Spinal cord (tissue), 10 donors: ENCODE measurements at places on chromosomes 6 and 20.

GRCh38 chr6:99285881-99286280, 63.6 kb downstream of the FAXC start:
- DNase-seq: no peak

- DNase-seq: no peak
These were observed 59.7 kb downstream of the PKIB start for GRCh38 chr6:122669868-122670267.

DNA sequence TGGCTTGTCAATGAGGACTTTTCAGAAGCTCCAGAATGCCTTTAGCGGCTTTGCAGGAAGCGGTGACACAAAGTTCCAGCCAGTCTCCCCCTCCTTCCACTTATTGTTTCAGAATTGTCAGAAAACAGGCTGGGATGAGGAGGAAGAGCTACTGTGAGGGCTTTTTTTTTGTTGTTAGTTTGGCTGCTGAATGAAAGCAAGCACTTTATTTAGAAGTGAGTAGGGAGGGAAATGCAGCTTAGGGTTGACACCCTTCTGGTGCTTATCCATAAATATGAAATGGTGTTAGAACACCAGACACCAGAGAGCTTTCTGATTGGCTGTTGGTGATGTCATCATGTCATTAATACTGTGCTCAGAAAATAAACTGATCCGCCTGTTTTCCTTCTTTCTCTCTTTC, 251.5 kb downstream of the SOX4 start:
- DNase-seq: peak; percentile 95

DNA sequence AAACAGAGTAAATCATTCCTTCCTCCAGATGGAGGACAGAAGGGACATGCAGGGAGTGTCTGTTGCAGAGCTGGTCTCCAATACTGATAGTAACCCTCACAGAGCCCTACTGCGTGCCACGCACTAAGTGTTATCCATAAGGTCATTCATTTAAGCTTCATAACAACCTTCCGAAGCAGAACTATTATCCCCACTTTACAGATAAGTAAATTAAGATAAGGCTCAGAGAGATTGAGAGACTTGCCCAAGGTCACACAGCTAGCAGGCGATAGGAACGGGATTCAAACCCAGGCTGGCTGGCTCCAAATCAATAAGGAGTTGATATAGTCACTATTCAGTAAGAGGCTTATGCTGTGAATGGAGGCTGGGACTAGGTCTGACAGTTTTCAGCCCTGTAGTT, 30.6 kb downstream of the CPNE5 start:
- DNase-seq: no peak

- DNase-seq: no peak
These were observed 168.9 kb downstream of the PDSS2 start for GRCh38 chr6:107290491-107290890.

DNA sequence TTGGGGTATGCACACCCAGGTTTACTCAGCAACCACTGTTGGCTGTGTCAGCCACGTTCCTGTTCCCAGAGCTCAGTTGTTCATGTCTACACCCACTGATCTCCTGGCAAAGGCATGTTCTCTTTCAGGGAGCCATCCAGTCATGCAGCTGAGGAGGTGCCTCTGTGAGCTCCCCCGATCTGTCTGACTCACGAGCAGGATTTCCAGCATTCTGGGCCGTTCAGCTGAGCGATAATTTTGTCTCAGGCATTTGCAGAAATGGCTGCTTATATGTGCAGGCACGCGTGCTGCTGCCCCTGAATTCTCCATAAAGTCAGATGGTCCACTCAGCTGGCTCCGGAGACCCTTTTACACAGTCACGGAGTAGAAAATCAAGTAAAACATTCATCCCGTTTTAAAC, 78.4 kb upstream of the IYD start:
- DNase-seq: no peak

- DNase-seq: no peak
These were observed 159.4 kb upstream of the SULF2 start for GRCh38 chr20:47944682-47945081.

DNA sequence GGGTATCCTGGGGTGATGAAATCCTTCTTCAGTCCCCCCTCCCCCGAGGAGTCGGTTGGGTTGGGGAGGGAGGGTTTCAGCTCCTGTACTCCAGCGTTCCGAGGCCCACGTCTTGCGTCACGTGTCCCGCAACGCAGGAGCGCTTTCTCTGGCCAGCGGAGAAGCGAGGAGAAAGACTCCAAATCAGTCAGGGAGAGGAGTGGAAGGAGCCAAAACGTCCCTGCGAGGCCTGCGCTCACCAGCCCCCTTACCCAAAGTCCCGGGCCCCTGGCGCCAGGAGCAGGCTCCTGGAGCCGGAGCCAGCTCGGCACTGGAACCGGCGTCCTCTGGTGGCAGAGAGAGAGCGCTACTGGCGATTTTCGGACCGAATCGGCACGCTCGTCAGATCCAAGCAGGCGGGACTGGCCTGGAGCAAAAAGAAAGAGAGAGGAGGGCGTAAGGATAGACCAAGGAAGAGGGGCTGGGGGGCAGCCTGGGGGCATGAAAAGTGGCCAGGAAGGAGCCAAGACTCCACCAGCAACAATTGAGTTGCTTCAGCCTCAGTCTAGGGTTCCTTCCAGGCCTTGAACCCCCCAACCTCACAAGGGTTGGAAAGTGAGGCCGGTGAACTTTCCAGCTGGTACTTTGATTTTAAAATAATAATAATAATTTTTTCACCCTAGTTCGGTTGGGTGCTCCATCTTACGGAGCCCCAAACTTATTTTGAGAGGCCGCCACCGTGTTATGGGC, at the start of gene GNAS:
Gene GNAS (plus strand): TSS at position 174 of the 729 bp plus-strand sequence.
- no peak for DNase-seq

DNA sequence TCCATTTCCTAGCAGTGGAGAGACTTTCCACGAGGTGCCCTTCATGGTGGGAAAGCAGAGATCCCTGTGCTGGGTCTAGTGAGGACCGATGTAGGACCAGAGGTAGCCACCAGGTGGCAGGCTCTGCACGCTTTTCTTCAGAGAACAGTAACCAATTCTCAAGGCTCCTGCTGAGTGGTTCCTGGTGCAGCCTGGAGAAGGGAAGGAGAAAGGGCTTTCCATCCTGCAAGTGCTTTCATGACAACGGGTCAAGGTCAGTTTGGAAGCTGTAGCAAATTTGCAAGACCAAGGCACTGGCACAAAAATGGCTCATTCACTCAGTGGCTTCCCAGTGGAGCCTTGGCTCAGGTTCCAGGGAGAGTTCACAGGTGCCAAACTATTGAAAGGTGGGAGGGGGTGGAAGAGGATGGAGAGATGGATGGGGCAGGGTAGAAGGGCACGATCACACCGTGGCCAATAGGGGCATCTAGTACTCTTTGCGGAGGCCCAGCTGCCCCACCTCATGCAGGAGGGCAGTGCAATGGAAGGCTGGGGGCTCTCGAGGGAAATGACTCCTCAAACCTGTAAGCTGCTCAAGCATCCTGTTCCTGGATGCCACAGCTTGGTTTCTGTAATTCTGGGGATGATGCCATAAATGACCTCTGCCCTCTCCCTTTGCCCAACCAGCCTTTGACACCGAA, 25.5 kb upstream of the KCNK16 start:
- DNase-seq: peak; percentile 66

GRCh38 chr20:22559711-22560318, 24.6 kb downstream of the FOXA2 start:
- no peak for DNase-seq

DNA sequence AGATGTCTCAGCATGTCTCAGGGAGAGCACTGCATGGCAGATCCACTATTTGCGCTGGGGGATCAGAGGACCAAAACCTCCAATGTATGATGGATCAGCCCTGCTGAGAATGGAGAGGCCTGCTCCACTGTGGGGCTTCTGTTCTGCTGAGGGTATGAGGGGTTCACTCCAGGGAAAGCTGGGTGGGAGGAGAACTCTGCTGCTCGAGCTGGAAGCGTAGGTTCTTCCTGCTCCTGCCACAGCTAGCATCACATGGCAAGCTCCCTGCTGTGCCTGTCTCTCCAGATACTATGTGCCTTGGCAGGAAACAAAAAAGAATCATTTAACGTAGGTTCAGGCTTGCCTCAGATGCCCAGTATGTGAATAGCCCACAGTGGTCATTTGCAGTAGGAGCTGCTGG, 105.8 kb downstream of the EPM2A start:
- DNase-seq: no peak

DNA sequence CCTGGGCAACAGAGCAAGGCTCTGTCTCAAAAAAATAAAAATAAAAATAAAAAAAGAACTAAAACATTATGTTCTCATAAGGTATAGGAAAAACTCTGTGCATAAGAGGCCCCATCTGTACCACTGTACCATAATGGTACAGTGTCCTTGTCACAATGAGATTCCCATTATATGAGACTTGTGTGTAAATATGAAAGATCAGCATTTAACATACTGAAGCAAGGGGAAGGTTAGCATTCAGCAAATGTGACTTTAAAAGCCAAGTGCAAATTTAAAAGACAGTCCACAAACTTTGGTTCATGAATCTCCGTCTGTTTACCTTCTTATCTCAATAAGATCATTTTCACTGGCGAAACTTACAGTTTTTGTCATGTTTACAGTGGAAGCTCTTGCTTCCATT, 16.2 kb downstream of the DSP start:
- DNase-seq: no peak

GRCh38 chr20:64045346-64046011, 4.0 kb downstream of the SOX18 start:
- no peak for DNase-seq

DNA sequence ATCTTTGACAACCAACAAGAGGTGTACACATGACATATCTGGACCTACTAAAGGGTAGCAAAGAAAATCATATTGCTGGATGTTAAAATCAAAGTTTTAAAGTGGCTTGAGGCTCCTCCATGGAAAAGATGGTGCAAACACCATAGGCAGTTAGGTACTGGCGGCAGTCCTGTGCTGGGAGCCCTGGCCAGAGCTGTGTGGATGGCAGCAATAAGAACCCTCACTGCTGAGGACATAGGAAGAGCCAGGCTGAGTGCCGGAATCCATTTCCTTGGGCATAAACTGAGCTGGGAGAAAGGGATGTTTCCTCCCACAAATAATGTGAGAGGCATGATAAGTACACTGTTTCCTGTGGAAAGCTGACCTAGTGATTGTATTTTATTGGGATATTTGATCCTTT, 89.9 kb downstream of the ARID1B start:
- DNase-seq: no peak

DNA sequence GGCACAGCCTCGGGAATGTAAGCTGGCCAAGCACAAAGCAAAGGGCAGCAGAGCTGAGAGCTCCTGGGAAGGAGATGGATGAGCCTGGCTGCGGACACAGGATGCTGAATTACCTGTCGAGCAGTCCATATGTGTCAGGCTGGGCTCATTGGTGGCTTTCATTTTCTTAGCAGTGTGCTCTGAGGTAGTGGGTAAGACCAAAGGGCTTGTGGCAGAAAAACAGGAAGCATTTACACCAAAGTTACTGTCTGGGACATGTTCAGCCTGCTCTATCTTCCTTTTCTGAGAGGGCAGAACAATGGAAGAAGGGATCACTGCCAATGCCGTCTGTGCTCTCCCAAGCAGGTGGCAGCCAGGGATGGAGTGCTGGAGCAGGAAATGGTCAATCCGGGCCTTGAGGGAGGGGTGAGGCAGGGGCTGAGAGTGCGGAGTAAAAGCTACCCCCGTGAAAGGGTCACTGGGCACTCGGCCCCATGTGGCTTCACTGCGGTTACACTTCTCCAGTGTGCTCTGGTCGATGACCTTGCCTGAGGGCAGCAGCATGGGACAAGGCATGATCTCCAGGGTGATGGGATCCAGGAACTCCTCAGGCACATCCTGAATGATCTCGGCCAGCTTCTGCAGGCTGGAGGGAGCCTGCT, 36.9 kb upstream of the AVP start:
- DNase-seq: no peak

- DNase-seq: no peak
These were observed 1.3 kb downstream of the SLA2 start for GRCh38 chr20:36644706-36645095.

GRCh38 chr6:79441192-79441591, 96.0 kb downstream of the LCA5 start:
- no peak for DNase-seq

GRCh38 chr6:14060971-14061370, 56.6 kb upstream of the CD83 start:
- no peak for DNase-seq

- no peak for DNase-seq
These were observed 25.3 kb downstream of the DUSP22 start for GRCh38 chr6:317448-318144.

DNA sequence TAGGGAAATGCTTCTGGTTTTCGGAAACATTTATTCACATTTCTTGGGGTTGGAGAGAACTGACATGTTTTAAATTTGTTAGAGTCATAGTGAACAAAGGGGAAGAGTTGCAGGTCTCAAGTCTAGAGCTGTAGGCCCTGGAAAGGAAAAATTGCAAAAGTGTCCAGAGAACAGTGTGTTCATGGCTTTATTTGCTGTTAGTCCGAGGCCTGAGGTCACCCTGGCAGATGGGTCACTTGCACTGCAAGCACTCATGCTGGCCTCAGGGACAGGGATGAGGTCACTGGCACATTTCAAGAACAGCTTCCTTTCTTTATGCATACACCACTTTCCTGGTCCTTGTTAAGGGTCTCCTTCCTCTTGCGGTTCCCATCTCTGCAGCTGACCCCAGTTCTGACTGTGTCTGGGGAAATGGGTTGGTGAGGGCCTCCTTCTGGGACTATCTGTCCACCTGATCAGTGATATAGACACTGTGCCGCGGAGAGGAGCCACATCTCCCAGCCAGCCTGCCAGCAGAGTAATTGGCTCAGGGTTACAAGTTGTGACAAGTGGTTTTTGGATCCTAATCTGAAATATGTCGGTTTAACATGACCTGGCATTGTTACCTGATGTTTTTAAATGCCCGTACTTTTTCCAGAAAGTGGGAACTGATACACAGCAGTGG, 194.0 kb downstream of the EYA4 start:
- DNase-seq: no peak

- peak; percentile 48 for DNase-seq
These were observed 10.8 kb downstream of the BACH2 start for GRCh38 chr6:90285611-90286381.

DNA sequence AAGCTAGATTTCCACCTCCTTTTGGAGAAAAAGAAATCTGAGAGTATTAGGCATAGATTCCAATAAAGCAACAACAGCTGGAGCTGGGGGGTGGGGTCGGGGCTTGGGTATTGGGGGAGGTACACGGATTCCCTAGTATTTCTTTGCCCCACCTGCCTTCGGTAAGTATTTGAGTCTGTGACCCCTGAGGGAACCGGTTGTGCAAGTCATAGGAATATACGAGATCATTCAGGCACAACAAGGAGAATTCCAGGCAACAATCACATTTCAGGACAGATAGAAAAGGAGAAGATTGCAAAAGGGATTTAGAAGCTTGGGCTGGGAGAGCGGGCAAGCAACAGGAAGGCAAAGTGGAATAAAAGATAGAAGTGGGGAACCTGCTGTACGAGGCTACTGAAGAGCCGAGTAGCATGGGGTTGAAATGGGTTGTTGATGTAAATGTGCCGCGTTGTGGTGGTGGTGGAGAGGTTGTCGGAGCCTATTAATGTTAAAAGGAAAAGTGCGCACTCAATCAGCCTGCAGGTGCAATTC, 148.9 kb downstream of the BCAS1 start:
- no peak for DNase-seq

DNA sequence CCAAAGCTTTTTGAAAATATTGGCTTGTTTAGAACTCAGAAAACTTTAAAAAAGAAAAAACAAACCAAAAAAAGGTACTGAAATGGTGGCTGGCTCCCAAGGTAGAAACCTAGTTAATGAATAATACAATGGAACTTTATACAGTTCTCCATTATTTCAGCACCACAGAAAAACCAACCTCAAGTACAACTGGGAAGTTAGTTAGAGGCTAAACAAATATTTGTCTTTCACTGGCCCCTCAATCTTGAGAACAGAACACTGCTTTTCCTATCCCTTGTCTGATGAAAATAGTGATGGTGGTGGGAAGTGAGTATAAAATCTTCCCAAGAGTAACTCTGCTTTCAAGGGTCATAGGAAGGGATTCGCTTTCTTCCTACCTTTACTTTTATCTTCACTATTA, 126.5 kb downstream of the REV3L start:
- DNase-seq: no peak
